ENCODE measurements at places on chromosomes 3 and 15.
A peak's percentile ranks its signal among the peaks of the same experiment; 100 is the strongest.

DNA sequence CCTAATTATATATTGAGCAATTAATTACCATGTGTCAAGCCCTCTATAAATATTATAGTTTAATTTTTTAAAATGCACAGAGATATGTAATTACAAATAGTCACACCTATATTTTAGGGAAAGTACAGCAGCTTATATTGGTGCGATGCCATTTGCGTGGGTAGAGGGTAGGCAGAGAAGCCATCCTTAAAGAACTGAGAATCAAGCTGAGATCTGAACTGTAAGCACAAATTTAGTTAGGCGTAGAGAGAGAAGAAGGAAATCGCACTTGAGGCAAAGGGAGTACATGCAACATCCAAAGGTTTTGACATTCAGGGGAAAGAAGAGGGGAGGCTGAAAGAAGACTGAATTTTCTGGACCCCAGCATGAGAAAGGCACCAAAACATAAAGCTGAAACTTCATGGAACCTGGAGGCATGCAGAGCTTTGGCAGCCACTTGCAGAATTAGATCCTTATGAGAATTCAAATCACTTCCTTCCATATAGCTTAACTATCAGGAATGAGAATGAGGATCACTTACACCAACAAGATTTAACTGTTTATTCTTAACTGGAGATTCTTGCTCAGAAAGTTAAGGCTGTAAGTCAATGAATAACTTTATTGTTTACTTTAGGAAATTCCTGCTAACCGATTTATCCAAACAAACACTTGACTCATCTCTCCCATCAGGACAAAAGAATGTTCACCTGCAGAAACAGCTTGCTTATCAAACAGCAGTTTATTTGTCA lies 114.3 kb downstream of the TGFBR2 start:
- no peak for DNase-seq

GRCh38 chr15:57895291-57895690 lies 170.2 kb downstream of the ALDH1A2 start:
- no peak for DNase-seq

- no peak for DNase-seq
These were observed 97.9 kb upstream of the C3orf80 start for GRCh38 chr3:160127308-160127707.

- DNase-seq: peak; percentile 51
These were observed 14.2 kb downstream of the CIB1 start for GRCh38 chr15:90219421-90220141.

GRCh38 chr3:125187599-125187910 lies 25.0 kb downstream of the SLC12A8 start:
- no peak for DNase-seq

DNA sequence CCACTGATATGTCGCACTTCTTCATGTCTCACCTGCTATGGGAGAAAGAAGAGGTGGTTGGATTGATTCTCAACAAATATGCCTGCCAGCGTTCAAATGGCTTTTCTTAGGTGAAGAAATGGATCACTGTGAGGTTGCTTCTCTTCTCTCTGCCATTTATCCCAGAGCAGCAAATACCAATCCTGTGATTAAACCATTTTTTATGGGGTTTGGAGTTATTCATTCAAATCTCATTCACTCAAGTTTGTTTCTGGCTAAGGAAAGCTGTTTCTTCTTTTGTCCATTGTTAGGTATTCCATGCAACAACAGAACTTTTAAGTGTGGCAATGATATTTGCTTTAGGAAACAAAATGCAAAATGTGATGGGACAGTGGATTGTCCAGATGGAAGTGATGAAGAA lies 12.2 kb upstream of the C3orf52 start:
- DNase-seq: no peak

- DNase-seq: no peak
These were observed 303.9 kb downstream of the ADAMTS17 start for GRCh38 chr15:100037901-100038300.

- DNase-seq: no peak
These were observed 42.4 kb downstream of the FBN1 start for GRCh38 chr15:48603123-48603500.

DNA sequence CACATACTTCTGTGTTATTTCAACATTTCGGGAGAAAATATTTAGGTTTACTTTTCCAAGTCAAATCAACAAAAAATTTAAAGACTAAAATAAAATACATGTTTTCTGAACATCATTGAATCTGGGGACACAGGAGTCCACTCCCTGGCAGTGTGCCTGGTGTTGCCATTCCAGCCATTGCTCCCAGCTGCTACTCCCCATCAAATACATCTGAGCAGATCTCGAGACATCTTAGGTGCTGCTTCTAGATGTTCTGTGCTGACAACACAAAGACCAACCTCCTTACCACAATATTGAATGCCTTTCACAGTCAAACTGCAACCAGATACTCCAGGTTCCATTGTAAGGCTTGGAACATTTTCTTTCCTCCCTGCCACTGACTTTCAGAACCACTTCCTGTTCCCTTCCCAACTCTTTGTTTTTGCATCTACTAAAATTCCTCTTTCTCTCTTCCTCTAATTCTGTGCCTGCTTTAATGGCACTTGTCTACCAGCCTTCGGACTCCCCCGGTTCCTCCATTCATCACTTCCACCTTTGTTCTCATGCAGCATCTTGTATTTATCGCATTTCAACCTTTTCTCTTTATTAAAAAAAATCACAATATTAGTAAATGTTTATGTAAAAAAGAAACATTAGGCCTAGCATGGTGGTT lies 81.1 kb upstream of the SLC4A7 start:
- no peak for DNase-seq

- DNase-seq: no peak
These were observed 94.6 kb downstream of the FOXP1 start for GRCh38 chr3:71488882-71489281.

DNA sequence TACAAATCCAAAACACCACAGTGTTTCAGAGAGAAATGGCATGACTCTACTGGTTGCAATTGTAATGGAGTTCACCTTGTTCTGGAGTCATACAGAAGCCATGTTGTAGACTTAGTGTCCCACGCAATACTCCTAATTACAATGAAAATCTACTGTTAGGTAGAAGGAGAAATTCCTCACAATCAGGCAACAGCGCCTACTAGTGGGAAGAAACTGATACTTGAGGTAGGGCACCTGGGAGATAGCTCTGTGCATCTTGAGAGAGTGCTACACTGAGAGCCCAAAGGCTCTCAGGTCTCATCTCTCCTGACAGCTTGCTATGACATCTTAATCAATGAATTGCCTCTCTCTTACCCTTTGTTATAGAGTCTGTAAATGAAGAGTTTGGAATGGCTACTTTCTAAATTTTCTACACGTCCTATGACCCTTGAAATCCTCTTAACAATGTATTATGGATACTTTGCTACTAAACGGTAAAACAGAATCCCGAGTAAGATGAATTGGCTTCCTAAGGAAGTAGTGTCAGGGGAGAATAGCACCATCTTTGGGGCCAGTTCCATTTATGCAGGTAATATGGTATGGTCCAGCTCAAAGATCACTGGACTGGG lies 422.7 kb upstream of the TPRG1 start:
- peak; percentile 23 for DNase-seq

DNA sequence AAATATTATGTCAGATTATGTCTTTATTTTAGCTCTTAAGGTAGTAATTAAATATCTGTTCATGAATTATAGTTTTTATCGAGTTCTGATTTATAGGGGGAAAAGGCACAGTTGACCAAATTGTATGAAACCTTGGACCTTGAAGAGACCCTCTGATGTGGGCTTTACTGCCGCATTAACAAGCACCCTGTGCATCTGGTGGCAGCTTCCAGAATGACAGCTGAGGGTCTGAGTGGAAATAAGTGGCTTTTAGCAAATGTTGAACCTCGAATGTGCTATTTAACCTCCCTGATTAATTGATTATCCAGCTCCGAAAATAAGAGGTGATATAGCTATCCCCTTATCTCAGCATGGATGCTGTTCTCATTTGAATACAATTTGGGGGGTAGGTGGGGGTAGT lies 87.0 kb downstream of the TMEM108 start:
- no peak for DNase-seq

GRCh38 chr15:33132722-33133345 lies 61.7 kb downstream of the FMN1 start:
- DNase-seq: no peak

DNA sequence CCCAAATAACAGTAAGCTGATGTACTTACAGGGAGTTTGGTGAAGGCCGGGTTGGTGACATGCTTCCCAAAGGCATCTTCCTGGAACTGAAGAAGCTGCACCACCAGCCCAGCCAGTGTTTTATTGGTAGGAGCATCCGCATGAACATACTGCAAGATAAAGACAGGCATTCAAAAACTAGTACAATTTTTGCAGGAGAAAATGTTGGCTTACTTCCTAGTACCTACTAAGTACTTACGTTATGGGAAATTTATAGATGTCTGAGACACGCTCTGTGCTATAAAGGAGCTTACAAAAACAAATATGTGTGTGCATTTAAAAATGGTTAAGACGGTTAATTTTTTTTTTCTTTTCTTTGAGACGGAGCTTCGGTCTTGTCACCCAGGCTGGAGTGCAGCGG lies 8.9 kb downstream of the SMARCC1 start:
- DNase-seq: no peak

- DNase-seq: no peak
These were observed 66.2 kb downstream of the ST3GAL6 start for GRCh38 chr3:98829246-98829832.

DNA sequence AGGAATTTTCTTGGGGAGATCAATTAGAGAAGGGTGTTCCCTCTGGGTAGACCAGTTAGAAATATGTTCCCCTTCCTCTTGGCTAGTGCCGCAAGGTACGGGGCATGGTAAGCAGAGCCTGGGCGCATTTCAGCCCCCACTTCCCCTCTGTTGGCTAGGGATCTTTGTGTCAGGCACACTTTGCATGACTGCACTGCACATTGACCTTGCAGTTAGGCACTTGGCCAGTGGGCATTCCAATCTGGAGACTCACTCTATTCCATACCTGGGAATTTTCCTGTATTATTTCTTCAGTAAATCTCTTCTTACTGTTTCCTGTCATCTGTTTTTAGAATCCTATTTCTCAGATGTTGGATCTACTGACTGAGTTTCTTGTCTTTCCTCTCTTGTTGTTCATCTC lies 30.0 kb upstream of the CACNA1D start:
- no peak for DNase-seq

DNA sequence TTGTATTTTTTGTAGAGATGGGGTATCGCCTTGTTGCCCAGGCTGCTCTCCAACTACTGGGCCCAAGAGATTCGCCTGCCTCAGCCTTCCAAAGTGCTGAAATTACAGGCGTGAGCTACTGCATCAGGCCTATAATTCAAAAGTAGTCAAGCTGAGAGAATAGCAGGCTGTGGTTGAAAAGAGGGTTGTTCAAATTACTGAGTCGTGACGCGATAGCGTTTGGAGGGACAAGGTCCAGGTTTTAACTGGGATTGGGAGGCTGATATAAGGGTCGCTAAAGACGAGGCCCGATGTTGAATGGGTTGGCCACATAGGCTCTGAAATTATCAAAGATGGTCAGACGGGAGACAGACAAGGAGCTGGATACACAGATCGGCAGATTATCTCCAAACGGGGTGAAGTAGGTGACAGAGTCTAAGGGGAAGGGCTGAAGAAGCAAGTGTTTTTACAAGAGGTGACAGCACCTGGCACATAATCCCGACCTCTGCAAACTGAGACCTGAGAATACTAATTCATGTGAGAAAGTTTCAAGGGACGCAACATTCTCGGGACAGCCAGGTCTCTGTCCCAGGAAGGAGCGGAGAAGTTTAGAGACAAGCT lies 759 bp upstream of the ARID3B start:
- no peak for DNase-seq

DNA sequence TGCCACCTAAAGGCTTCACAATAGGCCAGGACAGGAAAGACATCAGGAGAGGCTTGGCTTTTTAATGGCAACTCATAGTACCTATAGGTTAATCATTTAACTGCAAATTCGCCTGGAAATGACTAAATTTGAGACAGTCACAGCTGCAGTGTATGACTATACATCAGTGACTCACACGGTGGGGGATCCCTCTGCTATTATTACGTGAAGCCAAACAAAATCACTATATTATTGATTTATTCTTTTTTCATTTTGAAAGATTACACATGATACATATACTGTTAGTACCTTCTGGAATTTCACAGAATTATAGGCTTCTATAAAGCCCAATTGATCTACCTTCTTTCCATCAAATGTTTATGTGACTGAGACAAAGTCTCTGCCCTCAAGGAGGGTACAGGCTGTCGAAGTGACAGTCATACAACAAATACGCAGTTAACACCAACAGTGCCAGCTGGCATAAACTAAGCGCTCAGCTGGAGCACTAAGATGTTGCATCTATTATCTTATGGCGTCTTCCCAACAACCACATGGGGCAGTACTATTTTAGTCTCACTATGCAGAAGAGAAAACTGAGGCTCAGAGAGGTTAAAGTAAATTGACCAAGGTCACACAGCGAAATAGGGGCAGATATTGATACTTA lies 82.0 kb upstream of the LMOD3 start:
- no peak for DNase-seq

GRCh38 chr3:155386919-155387318 lies 93.4 kb upstream of the STRIT1 start:
- no peak for DNase-seq

DNA sequence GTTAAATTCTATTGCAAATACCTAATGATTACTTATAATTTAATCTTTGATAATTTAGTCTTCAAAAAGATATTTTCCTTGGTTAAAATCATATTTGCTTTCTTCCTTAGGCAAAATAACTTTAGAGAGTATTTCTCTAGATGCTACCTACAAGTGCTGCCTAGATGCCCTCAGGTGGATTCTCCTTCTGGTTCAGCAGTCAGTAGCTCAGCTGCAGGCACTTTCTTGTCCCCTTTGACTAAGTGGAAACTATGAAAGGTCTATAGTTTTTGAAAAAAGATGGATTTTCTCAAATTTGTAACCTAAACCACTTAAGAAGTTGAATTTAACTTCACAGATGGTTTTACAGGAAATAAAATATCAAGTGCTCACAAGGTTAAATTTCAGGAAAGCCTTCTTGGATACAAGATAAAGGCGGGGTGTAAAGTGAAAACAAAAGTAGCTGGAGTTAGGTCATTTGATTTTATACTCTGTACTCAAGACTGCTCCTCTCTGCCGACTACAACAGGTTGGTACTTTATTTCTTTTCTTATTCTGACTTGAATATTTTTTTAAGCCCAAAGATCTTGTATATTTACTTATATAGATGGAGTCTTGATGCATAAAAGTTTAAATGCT lies at the start of gene ACKR4:
Gene ACKR4 (plus strand): TSS at position 455 of the 618 bp plus-strand sequence. CDS start 3,128 bp downstream, outside the sequence.
- no peak for DNase-seq

- DNase-seq: no peak
These were observed 20.0 kb downstream of the TRIM71 start for GRCh38 chr3:32837789-32838188.

GRCh38 chr3:98233468-98233867 lies 30.6 kb upstream of the OR5H6 start:
- no peak for DNase-seq

All from activated CD8-positive, alpha-beta memory T cell treated with anti-CD3 and anti-CD28 coated beads for 1 hour (primary cell).